Endodermal cell (in vitro differentiated cells): ENCODE measurements at places on chromosomes 2 and 18. TPM values are rescaled to one million over a fixed set of nuclear protein-coding genes. Genes with fewer than 3 reads are reported as not detected.

GRCh38 chr2:134393075-134393461 is 139.2 kb downstream of the MGAT5 start:
- DNase-seq, result no peak
- H3K36me3 ChIP-seq, result no peaks in the 10 kb centered on the region
- no peaks in the 10 kb centered on the region for H3K4me1 ChIP-seq
- H3K4me3 ChIP-seq, result no peak overlapping the region

- H3K4me3 ChIP-seq, result no peak overlapping the region
- no peaks in the 10 kb centered on the region for H3K36me3 ChIP-seq
- H3K27ac ChIP-seq, result peak overlapping the region; percentile 97
- H3K4me1 ChIP-seq, result no peaks in the 10 kb centered on the region
- H3K27me3 ChIP-seq, result peaks cover 80% of the 10 kb centered on the region
- DNase-seq, result peak; percentile 57
Measured at GRCh38 chr2:60317844-60318243, 235.6 kb downstream of the BCL11A start.

GRCh38 chr2:197266477-197266876 is 44.1 kb downstream of the ANKRD44 start:
- no peaks in the 10 kb centered on the region for H3K27me3 ChIP-seq
- H3K36me3 ChIP-seq, result no peaks in the 10 kb centered on the region
- no peak overlapping the region for H3K27ac ChIP-seq
- peaks cover 6% of the 10 kb centered on the region for H3K4me1 ChIP-seq

DNA sequence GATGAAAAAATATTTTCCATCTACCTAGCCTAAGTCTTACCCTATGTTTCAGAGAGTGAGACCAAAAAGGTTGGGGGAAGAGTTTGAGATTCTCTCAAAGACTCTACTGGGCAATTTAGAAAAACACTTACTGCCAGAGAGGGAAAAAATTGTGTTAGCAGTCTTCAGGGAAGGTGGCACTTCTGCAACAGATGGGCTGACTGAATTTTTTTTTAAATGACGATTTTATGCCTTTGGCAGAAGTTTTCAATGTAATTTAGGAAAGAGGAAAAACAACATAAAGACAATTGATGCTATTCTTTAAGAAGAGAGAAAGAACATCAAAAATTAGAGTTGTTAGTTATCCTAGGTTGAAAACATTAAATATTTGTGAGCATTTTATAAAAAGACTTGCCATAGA is 1894.5 kb upstream of the PIK3C3 start:
- DNase-seq, result no peak
- peaks cover 39% of the 10 kb centered on the region for H3K27me3 ChIP-seq
- peaks cover 4% of the 10 kb centered on the region for H3K4me1 ChIP-seq
- no peak overlapping the region for H3K27ac ChIP-seq

Gene ASXL3
- 0.29 to 0.71 TPM (median 0.45 TPM) in 3 replicates for total RNA-seq

Gene IL1RL2
- total RNA-seq, result 0.19 to 0.38 TPM in 2 of 3 replicates, not detected in the other
